ENCODE measurements at places on chromosomes 12 and 14.

DNA sequence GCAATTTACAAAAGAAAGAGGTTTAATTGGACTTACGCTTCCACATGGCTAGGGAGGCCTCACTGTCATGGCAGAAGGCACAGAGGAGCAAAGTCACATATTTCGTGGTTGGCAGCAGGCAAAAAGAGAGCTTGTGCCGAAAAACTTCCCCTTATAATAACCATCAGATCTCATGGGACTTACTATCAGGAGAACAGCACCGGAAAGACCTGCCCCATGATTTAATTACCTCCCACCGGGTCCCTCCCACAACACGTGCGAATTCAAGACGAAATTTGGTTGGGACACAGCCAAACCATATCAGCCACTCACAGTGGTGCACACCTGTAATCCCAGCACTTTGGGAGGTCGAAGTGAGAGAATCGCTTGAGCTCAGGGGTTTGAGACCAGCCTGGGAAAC, 68.5 kb downstream of the FBXL14 start:
- DNase-seq: no peak

- peak; percentile 62 for DNase-seq
Measured at GRCh38 chr12:131085816-131086591, 132.3 kb downstream of the ADGRD1 start.

DNA sequence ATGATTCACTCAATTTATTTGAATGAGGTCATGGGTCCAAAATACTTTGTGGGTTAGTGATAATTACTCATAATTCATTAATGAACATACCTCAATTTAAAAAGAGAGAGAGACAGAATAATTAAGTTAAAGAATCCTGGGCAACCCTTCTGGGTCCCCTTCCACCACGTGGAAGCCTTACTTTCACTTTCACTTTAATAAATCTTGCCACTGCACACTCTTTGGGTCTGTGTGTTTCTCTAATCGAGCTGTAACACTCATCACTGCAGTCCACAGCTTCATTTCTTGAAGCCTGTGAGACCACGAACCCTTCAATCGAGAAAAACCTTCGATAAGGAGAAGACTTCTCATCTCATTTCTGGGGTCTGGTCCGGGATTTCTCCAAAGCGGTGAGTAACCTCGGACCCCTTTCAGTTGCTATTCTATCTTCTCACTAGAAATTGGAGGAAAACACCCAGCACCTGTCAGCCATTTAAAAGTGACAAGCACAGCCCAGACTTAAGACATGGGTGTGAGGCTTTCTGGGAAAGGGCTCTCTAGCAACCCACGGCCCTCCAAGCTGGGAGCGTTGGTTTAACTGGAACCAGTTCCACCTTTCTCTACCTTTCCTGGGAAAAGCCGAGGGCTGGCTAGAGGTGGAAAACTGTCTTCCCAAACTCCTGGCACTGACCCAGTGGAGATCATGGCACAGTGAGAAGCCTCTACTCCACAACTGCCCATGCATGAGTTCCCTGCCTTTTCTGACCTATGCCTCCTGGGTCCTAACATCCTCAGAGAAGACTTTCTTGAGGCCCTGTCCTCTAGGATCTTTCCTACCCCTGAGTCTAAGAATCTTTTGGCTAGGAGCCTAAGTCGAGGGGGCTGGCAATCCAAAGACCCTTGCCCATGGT, 148.8 kb upstream of the ATF7IP start:
- DNase-seq: no peak

GRCh38 chr14:24243336-24243836, 963 bp upstream of the TINF2 start:
- DNase-seq: peak; percentile 76

DNA sequence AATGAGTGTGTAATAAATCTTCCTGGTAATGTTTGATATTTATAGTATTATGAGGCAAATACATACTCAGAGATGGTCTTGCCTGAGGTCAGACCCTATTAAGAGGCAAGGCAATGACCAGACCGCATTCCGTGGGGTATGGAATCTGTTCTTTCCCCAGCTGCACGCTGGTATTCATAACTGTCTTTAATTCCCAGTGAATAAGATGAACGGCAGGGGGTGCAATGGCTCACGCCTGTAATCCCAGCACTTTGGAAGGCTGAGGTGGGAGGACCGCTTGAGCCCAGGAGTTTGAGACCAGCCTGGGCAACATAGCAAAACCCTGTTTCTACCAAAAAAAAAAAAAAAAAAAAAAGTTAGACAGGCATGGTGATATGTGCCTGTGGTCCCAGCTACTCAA, 44.6 kb downstream of the ERO1A start:
- no peak for DNase-seq

GRCh38 chr12:71128191-71128788, 29.5 kb downstream of the TSPAN8 start:
- DNase-seq: no peak

DNA sequence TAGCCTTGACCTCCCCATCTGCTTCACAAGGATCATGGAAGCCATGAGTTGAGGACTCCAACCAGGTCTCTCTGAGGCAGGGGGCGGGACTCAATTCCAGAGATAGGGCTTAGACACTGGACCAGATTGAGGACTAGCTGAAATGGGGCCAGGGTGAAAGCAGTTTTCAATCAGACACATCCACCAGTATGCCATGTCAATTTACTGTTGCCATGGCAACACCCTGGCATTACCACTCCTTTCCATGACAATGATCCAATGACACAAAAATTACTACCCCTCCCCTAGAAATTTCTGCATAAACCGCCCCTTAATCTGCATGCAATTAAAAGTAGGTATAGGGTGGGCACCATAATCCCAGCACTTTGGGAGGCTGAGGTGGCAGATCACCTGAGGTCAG, 18.6 kb upstream of the DCAF5 start:
- DNase-seq: no peak

DNA sequence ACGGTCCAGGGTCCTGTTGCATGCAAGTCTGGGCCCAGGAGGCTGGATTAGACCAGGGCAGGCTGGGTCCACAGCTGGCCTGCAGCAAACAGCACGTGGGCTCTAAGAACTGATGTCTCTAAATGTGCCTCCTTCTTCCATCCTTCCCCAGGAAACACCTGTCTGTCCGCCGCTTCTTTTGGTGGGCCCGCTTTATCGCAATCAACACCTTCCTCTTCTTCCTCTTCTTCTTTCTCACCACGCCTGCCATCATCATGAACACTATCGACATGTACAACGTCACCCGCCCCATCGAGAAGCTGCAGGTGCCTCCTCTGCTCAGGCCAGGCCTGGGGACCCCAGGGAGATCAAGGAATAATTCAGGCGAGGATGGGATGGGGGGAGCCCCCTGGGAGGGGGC, 28.3 kb downstream of the NGB start:
- no peak for DNase-seq

DNA sequence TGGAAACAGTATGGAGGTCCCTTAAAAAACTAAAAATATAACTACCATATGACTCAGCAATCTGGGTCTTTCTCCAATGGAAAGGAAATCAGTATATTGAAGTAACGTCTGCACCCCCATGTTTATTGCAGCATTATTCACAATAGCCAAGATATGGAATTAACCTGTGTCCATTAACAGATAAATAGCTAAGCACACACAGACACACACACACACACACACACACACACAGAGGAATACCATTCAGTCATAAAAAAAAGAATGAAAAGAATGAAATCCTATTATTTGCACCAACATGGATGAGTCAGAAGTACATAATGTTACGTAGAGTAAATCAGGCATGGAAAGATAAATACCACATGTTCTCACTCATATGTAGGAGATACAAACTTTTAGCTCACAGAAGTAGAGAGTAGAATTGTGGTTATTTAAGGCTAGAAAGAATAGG, 4.7 kb downstream of the KLRK1 start:
- DNase-seq: no peak

- DNase-seq: no peak
Measured at GRCh38 chr14:100488057-100488456, 99.2 kb downstream of the BEGAIN start.

DNA sequence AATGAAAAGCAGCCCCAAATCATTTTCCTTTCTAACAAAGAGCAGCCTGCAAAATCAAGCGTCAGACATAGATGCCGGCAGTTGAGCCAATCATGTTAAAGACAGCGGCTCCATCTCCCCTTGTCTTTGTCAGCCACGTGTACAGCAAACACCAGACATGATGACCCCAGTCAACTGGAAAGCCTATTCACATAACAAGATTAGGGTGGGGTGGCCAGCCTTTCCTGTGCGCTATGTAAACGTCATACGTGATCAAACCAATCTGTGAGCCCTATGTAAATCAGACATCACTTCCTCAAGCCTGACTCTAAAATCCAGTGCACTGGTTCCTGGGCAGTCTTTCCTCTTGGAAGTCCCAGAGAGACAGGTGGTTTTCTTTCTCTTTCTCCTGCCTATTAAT, 9.9 kb upstream of the FICD start:
- no peak for DNase-seq

GRCh38 chr12:37543131-37543965, 773.2 kb upstream of the ALG10B start:
- no peak for DNase-seq

- no peak for DNase-seq
Measured at GRCh38 chr12:38713294-38713693, 192.1 kb downstream of the CPNE8 start.

All from sigmoid colon (tissue), 7 donors.